Effector CD4-positive, alpha-beta T cell (primary cell): ENCODE measurements at places on chromosomes 7 and 10.

- no peak for DNase-seq
These were observed 253.5 kb downstream of the MALRD1 start for GRCh38 chr10:19302117-19302516.

- no peak for DNase-seq
These were observed 44.1 kb upstream of the DMTF1 start for GRCh38 chr7:87107949-87108776.

- DNase-seq = no peak
These were observed 223.6 kb upstream of the CELF2 start for GRCh38 chr10:10794046-10794445.

GRCh38 chr10:117710181-117710798 is 167.7 kb downstream of the EMX2 start:
- no peak for DNase-seq

GRCh38 chr10:101901340-101901739 is 57.7 kb upstream of the KCNIP2 start:
- no peak for DNase-seq

- no peak for DNase-seq
These were observed 78.1 kb upstream of the NRBF2 start for GRCh38 chr10:63054889-63055611.

GRCh38 chr7:96238474-96238873 is 83.4 kb downstream of the SLC25A13 start:
- DNase-seq = no peak

GRCh38 chr7:139883814-139884213 is 54.8 kb downstream of the TBXAS1 start:
- no peak for DNase-seq

DNA sequence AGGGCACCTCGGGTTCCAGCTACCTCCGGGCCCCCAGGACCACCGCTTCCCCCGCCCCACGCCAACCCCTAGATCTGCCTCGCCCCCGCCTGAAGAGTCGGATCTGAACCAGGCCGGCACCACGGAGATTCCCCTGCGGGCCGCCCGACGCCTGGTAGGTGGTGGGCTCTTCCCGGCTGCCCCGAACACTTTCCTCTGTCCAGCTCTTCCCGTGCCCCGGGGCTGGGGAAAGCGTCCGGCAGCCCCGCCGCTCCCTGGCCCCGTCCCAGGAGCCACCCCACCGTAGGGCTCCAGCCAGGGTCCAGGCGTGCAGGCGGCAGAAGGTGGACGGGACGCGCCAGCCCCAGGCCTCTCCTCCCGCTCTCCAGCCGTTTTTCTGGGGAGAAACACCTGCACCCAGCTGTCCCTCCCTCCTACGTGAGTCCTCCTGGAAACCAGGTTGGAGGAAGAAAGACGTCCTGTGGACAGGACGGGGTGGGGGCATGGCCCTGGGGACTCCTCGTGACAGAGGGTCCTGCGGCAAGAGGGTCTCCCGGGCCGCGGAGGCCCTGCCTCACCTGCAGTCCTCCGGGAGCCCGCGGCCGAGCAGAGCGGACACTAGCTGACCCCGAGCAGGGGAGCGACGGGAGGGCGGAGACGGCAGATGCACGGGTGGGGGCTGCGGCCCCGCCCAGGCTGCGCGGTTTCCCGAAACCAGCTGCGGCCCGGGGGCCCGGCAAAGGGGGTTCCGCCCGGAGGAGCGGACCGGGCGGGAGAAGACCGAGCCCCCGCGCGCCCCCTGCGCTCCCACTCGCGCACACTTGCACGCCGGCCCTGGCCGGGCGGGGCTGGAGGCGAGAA is at the start of gene TMEM176B:
TMEM176B (minus strand) TSS at position 624 of the 840 bp plus-strand sequence. CDS start 3,795 bp downstream, outside the sequence.
- DNase-seq = no peak

DNA sequence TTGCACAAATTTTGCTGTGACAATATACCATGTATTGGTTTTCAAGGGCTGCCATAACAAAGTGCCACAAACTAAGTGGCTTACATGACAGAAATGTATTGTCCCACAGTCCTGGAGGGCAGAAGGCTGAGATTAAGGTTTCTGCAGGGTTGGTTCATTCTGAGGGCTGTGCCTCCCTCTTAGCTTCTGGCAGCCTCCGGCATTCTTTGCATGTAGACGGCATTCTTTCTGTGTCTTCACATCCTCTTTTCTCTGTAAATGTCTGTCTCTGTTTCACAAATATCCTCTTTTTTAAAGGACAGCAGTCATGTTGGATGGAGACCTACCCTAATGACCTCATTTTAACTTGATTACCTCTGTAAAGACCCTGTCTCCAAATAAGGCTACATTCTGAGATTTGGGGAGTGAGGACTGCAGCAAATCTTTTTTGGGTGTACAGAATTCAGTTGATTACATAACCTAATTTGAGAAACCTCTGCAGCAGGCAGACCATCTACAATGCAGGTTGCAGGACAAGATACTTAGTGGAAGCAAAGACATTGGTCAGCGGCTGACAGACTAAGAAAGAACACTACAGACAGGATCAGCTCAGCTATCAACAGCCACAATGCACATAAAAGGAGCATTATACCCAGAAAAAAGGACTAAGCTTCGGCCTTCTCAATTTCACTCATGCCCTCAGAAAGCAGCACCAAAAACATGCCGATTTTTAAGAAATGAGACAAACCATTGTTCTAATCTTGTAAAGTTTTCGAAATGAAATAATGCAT is 84.6 kb upstream of the FAM3C start:
- DNase-seq = no peak

DNA sequence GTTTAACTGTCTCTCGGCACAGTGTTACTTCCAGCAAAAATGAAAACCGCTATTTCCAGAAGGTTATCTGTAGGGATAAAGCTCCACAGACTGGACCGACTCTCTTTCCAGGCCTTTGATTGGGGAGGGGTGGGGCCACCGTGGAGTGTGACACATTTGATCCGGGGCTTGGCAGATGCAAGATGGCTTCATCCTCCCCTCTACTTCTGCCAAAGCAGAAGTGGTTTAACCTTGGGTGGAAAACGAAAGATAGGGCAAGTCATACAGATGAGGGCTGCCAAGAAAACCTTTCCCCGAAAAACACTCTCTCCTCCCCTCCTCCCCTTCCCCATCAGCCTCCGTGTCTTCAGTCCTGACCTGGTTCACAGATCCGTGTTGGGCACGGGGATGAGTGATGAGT is 139.7 kb upstream of the SH2B2 start:
- no peak for DNase-seq

DNA sequence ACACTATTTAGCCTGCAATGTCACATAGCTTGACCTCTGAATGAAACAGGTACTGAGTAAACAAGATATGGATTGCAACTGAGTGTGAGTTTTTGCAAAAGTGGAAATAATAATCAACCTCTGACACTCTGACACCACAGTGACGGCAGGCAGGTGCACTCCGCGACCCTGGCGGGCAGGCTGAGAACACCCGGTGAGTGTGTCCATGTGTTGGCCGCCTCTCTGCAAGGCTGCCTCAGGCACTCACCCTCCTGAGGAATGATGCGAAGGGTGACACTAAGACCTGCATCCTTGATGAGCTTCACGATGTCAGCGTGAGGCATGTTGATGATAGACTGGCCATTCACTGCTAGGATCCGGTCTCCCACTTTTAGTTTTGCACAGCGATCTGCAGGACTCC is 336.2 kb downstream of the PHTF2 start:
- DNase-seq = no peak

DNA sequence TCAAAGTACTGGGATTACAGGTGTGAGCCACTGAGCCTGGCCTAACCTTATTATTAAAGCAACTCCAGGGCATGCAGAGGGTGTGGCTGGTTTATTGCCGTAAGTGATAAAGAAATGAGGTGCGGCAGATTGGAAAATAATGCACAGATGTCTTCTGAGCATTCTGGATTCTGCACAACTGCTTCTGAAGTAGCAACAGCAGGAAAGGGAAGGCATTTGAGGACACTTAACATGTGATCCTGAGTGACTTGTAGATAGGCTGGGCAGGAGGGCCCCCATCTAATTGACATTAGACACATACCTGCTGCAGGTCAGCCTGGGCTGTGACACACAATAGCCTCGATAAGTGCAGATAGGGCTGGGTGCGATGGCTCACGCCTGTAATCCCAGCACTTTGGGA is 5.6 kb downstream of the RHBDD2 start:
- no peak for DNase-seq

- no peak for DNase-seq
These were observed 9.5 kb upstream of the LBX1 start for GRCh38 chr10:101238732-101239105.

DNA sequence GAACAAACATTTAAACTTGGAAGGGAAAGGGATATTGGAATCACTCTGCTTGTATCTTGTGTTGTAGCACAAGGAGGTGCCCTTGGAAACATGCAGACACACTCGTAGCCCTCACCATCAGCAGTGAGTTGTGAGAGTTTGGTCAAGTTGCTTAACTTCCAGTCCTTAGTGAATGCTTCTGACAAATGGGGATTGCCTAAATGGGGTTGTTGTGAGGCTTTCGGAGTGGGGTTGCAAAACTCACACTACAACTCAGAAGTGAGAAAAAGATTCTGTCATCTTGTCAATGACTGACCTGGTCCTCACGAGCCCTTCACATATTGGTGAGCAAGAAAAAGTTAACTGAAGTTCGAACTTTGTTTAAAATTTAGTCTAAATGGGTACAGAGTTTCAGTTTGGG is 29.0 kb upstream of the GSDME start:
- DNase-seq = no peak

- DNase-seq = no peak
These were observed 11.7 kb downstream of the CYP26A1 start for GRCh38 chr10:93085272-93085859.

- no peak for DNase-seq
These were observed 31.0 kb downstream of the MKI67 start for GRCh38 chr10:128095027-128095752.
